ENCODE measurements at places on chromosomes 11 and 22. TPM values are rescaled to one million over a fixed set of nuclear protein-coding genes. Genes with fewer than 3 reads are reported as not detected.

- DNase-seq = peak; percentile 4
These were observed 55.3 kb downstream of the C22orf42 start for GRCh38 chr22:32103658-32104315.

DNA sequence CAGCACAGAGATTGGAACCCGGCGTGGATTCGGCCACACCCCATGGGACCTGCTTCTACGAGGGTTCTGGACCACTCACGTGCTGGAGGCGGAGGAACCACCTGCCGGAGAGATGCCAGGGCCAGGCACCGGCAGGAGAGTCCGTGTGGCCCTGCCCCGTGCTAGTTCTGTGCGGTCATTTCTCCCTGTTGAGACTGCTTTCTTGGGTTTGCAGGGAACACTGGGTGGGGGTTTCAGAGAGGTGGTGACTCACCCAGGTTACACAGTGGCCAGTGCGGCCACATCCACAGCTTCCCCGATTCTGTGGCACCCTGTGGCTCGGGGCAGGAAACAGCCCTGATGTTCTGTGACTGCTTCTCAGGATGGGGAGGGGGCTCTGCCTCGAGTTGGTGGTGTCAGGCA is 3.6 kb upstream of the PHLDA2 start:
- DNase-seq = no peak

DNA sequence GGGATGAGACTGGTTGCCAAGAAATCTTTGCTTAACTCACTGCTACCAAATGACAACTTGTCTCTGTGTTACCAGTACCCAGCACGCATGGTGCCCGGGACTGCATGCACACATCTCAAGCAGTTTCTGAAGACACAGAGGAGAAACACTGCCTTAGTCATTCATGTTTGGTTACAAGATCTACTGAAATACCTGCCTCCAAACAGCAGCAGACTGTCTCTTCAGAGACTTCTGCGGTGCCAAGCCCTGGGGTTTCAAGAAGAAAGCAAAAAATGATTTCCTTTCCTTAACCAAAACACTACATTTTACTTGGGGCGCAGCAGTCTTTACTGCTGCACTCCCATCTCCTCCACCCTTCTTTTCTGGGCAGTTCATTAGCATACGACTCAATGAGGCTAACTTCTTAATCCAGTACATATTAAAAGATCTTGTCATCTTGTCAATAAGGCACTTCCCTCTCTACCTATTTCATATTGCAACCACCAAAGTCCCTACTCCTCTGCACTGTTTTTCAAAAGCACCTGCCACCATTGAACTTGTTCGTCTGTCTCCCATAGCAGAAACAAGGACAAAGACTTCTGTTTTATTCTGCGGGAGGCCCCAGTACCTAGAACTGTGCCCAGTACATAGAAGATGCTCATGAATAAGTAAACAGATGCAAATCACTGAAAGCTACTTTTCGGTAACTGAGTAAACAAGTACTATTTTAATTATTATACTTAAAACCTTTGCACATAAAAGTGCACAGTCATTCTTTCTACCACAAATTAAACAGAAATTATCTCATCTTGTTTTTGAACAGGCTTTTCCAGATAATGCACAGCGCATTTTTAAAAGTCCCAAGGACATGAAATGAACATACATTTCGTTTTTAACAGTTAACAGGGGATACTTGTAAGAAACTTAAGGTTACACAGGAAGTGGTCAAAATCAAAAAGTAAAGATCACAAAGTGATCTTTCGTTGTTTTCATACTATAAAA is 4.0 kb downstream of the NAP1L4 start:
- DNase-seq = no peak

DNA sequence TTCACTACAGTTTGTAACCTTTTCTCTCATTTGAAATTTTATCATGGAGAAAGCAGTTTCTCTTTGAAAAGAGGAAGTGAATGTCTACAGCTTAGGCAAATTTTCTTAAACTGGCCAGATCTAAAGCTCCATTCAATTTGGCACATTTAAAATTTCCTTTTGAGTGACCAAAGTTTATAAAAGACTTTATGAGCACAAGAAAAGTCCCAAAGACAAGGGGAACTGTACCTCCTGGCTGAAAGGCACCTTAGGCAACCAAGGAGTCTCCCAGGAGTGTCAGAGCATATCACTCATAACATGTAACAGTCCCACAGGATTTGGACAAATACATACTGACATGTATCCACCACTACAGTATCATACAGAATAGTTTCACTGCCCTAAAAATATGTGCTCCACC is 41.3 kb downstream of the NARS2 start:
- no peak for DNase-seq

- DNase-seq = no peak
These were observed 137.8 kb downstream of the DBX1 start for GRCh38 chr11:20022363-20023081.

- no peak for DNase-seq
These were observed 86.4 kb downstream of the GDPD4 start for GRCh38 chr11:77215106-77215505.

- DNase-seq = no peak
These were observed 8.3 kb downstream of the FDX1 start for GRCh38 chr11:110438017-110438416.

- no peak for DNase-seq
These were observed 98.9 kb upstream of the ISX start for GRCh38 chr22:34966980-34967565.

The DMC1 gene
- 4.0 TPM for total RNA-seq

DNA sequence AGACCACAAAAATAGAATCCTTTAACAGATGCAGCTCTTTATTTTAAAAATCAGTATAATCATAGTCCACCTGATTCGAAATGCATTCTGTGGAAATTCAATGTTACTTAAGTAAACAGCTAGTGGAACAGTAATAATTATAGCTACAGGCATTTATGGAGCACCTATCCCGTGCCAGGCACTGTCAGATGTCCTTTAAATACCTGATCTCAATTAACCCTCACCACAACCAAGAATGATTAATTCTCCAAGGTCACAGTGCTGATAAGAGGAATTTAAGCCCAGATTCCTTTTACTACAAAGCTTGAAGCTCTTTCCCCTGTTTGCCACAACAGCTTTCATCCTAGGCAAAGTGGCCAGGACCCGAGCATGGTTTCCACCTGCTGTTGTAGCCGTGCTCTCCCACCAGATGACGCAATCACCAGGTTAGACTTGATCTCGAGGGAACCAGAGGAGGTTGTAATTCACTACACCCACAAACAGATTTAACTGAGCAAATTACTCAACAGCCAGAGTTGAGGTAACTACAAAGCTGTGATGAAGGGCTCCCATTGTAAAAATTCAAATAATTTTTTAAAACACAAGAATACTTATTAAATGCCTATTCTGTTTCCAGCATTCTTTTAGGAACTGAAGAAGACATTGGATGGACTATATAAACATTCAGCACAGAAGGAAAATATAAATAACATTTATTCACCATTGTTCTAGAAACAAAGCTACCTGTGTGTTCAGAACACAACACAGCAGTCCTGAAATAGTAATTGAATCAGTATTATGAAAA is 10.3 kb downstream of the PRDM10 start:
- DNase-seq = peak; percentile 86

- no peak for DNase-seq
These were observed 525.6 kb downstream of the INSC start for GRCh38 chr11:15640318-15640717.

DNA sequence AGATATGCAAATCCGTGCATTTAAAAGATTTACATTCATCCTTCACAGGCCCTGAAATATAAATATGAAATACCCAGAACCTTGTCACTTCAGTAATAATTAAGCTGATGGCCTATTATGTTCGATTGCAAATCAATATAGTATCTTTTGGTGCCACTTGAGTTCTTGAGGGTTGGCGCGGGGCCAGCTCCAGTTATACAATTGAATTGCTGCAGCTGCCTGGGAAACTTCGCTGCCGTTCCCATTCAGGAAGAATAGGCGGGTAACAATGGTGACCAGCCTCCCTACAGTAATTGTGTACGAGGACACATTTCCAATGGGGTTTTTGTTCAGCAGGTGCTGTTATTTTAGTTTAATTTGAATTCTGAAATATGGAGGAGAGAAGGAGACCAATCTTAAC is 451.2 kb downstream of the INSC start:
- no peak for DNase-seq

The KCNK7 gene
- total RNA-seq = not detected

DNA sequence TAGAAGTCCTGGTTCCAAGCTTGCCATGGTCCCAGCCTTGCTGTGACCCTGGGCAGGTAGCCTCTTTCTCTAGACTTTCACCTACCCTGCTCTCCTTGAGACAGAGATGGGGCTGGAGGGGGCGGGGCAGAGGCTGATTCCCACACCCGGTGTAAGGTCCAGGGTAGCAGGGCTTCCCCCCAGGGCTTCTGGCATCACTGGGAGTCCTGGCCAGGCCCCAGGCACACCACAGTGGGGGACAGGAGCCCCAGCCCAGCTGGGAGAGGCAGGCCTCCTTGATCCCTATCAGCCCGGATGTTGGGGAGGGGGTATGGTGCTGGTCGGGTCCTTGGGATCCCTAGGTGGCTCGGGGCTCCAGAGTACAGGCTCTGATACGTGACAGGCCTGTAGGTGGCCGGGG is 1.7 kb upstream of the NUDT8 start:
- no peak for DNase-seq

GRCh38 chr22:19383292-19383691 is 48.2 kb downstream of the HIRA start:
- no peak for DNase-seq

GRCh38 chr11:107929611-107930200 is 1.5 kb downstream of the RAB39A start:
- DNase-seq = peak; percentile 59

GRCh38 chr22:28670161-28670560 is 9.5 kb downstream of the TTC28 start:
- DNase-seq = no peak

GRCh38 chr11:116932181-116932580 is 94.8 kb upstream of the APOA1 start:
- no peak for DNase-seq

- DNase-seq = no peak
These were observed 57.8 kb upstream of the PSMA1 start for GRCh38 chr11:14577835-14578529.

The CHRNA10 gene
- total RNA-seq = 0.43 TPM

- peak; percentile 46 for DNase-seq
These were observed 5.5 kb downstream of the GP1BB start for GRCh38 chr22:19728836-19729235.

DNA sequence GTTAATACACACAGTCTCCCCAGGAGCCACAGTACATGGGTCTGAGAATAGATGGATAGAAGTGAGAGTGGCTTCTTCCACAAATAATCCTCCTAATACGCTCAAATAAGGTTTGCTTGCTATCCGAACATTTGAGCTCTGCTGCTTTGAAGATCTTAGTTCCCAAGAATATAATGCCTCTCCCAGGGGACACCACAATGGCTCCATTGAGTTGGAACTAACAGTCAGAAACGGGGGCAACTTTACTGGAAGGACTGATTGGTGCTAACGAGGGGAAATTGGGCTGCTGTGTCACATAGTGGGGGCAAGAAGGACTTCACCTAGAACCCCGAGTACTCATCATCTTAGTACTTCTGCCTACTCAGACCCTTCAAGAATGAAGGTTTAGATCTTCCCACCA is 66.2 kb downstream of the IGLL5 start:
- no peak for DNase-seq

DNA sequence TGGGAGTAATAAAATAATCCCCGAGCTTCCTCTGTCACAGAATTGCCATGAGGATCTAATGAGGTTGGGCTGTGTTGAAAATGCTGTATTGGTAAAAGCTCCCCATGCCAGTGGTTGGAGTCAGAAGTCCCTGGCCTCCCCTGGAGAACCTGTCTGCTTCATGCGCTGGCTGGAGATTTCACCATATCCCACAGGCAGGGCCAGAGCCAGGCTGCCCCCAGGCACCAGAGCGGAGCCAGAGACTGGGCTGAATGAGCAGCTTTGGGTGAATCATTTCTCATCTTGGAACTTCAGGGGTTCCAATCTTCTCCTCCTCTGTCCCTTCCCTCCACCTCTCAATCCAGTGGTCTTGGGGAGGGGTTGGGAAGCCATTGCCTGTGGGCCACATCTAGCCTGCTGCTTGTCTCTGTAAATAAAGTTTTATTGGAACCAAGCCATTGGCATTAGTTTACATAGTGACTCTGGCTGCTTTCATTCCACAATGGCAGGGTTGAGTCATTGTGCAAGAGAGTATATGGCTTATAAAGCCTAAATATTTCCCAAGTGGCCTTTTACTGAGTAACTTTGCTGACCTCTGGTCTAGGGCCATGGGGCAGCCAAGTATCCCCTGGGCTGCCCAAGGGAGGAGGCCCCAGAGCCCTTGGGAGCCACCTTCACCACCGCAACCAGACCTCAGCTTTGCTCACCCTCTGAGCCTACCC is 35.2 kb downstream of the LRRC10B start:
- DNase-seq = no peak

- peak; percentile 81 for DNase-seq
These were observed at the start of gene SYT9 for GRCh38 chr11:7251836-7252682. Gene SYT9 (plus strand): TSS chr11:7251904. CDS start chr11:7252187, 283 bp downstream.

The ESAM gene
- total RNA-seq = not detected

The NAP1L4 gene
- 182 TPM for total RNA-seq

The APOBEC3F gene
- 4.7 TPM for total RNA-seq

DNA sequence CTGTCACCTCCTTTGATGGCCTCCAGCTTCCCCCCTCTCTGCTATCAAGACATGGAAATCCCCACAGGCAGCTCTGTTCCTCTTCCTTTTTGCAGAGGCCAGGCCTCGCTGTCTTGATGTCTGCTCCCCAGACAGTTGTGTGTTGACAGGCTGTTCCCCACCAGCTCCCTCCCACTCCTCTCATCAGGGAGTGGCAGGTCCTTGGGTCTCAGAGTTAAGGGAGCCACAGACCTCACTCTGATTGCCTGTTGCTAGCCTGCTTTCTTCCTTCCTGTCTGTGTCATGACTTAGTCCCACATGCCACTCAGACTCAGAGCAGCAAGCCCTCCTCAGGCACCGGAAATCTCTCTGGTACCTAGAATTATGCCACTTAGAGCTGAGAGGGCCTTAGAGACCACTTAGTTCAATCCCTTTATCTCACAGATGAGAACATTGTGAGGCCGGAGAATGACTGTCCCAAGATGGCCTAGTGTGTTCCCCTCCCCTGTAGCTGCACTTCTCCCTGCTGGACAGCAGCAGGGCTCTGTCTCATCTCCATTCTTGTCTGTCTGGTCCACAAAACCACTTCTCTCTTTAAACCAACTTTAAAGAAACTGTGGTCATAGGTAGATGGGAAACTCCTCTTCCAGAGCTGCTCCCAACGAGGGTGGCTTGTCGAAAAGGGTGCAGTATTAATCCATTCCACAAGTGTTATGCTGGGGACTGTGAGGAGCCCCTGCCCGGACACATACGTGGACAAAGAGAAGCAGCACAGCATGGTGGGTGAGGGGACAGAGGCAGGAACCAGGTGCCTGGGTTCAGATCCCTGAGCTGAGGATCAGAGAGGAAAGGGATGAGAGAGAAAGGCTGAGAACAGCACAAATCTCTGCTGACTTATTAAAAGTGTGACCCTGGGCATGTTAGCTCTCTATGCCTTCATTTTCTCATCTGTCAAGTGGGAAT is 4.2 kb downstream of the AMPD3 start:
- DNase-seq = no peak

DNA sequence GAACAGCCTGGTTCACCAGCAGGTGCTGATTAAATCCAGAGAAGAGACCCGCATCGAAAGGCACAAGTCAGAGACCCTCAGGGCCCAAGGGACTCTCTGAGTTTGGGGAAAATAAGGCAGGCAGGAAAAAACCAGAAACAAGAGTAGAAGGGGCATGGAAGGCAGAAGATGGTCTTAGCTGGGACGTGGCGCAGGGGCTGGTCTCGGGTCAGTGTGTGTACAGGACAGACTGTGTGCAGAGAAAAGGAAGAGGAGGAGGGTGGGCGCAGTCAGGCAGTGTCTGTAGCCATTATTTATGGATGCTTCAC is 31.3 kb downstream of the PPP2R1B start:
- no peak for DNase-seq

The USP35 gene
- total RNA-seq = 12.7 TPM

The MYO7A gene
- 0.64 TPM for total RNA-seq

Data from G401 (cell line).